ENCODE measurements at places on chromosomes 11 and 22.

GRCh38 chr11:71914617-71915189 is 13.7 kb downstream of the XNDC1N start:
- DNase-seq = no peak

GRCh38 chr11:132211479-132211878 is 841.1 kb downstream of the NTM start:
- DNase-seq = no peak

DNA sequence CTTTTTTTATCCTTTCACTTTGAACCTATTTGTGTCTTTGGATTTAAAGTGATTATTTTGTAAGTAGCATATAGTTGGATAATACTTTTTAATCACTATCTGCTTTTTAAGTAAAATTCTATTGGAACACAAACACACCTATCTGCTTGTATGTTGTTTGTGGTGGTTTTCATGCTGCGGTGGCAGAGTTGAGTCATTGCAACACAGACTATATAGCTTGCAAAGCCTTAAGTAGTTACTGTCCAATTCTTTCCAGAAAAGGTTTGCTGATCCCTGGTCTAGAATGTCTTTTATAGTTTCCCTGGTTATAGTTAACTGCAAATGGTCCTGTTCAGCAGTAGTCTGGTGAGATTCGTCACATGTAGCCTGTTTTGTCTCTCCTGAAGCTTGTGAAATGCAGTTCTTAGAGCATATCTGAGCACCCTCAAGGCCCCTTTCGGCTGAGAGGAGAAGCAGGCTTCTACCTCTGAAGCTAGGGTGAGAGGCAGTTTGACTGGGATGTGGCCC is 21.5 kb downstream of the SHANK3 start:
- DNase-seq = no peak

DNA sequence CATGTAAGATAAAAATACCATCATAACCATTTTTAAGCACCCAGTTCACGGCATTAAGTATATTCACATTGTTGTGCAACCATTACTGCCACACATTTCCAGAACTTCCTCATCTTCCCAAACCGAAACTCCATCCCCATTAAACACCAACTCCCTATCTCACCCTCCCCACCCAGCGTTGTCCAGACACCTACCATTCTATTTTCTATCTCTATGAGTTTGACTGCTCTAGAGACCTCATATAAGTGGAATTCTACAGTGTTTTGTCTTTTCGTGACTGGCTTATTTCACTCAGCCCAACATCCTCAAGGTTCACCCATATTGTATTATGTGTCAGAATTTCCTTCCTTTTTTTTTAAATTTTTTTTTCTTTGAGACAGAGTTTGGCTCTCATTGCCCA is 45.2 kb downstream of the PPFIA1 start:
- no peak for DNase-seq

GRCh38 chr11:99366546-99366945 is 345.8 kb downstream of the CNTN5 start:
- DNase-seq = no peak

Data from RWPE1 (cell line).